CD8-positive, alpha-beta memory T cell (primary cell): ENCODE measurements at places on chromosomes 11 and 22. TPM values are rescaled to one million over a fixed set of nuclear protein-coding genes. Genes with fewer than 3 reads are reported as not detected.

MRGPRX4 gene
- not detected for polyA plus RNA-seq

C22orf31 gene
- not detected for polyA plus RNA-seq

DNA sequence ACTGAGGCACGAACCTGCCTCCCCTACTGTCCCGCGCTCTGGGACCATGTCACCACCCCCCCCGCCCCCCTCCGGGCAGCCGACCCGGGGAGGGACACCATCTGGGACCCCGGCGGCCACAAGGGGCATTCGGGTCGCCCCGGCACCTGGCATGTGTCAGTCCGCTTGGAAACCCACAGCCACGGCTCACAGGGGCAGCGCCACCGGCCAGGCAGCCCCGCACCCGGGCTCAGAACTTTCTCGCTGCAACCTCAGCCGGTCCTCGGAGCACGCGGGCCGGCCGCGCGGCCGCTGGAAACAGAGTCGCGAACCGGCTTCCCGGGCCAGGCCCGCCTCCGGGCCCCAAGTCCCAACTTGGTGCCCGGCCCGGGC lies 159.9 kb upstream of the GRK3 start:
- no peaks in the 10 kb centered on the region for H3K36me3 ChIP-seq
- H3K4me1 ChIP-seq, result peaks cover 34% of the 10 kb centered on the region
- DNase-seq, result no peak
- H3K27ac ChIP-seq, result no peak overlapping the region
- H3K27me3 ChIP-seq, result no peaks in the 10 kb centered on the region
- peak overlapping the region; percentile 63 for H3K4me3 ChIP-seq

DNA sequence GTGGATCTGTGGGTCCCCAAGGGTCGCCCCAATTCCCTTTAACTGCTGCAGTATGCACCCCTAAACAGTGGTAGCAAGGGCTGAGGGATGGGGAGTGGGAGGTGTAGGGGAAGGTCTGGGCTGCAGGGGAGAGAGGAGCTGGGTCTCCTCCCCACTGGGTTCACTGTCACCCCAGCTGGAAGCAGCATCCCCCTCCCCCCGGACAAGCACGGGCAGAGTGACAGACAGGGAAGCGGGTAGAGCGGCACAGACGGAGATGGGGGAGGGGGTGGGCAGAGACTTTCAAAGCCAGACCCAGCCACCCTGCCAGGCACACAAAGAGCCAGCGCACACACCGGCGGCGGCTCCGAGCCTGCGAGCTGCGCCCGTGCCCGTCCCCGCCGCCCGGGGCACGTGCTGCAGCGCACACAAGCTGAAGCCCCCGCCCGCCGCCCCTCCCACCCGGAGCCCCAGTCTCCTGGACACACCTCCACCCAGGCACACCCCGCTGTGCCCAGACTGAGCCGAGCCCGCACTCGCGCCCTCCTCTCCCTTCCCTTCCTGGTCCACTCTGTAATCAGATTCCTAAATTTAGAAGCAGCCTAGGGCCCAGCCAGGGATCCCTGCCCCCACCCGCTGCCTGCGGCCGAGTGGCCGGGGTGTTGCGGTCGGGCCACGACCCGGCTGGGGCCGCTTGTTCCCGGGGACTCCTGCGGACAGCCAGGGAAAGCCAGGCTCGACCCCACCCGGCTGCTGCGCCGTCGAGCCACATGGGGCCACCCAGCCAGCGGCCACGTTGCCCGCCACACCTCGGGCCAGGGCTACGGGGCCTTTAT lies 935 bp upstream of the RCOR2 start:
- no peaks in the 10 kb centered on the region for H3K27me3 ChIP-seq
- peak overlapping the region; percentile 69 for H3K4me3 ChIP-seq
- DNase-seq, result peak; percentile 25

DNA sequence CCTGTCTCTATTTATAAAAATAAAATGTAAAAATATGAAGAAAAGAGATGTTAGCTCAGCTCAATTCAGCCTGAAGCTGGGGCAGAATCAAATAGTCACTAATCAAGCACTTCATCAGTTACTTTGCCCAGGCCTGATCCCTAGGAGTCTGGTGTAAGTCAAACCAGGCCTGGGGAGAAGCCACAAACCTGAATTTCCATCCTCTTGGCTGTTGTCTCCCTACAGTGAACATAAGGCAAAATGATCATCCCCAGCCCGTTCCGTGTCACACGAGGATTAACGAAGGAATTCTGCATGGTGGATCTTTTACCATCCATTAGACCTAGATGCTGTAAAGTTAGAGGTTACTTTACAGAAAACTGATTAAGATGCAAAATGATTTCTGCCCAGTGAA lies 6.5 kb upstream of the NAALADL1 start:
- H3K27me3 ChIP-seq, result no peaks in the 10 kb centered on the region
- no peaks in the 10 kb centered on the region for H3K4me1 ChIP-seq

- H3K4me1 ChIP-seq, result no peaks in the 10 kb centered on the region
- no peak for DNase-seq
- H3K36me3 ChIP-seq, result no peaks in the 10 kb centered on the region
- no peak overlapping the region for H3K4me3 ChIP-seq
These were observed 200.8 kb downstream of the LUZP2 start for GRCh38 chr11:24697522-24698111.

- H3K36me3 ChIP-seq, result no peaks in the 10 kb centered on the region
- peaks cover 4% of the 10 kb centered on the region for H3K27me3 ChIP-seq
- no peak for DNase-seq
- H3K4me3 ChIP-seq, result no peak overlapping the region
- no peak overlapping the region for H3K27ac ChIP-seq
- no peaks in the 10 kb centered on the region for H3K4me1 ChIP-seq
These were observed 44.4 kb upstream of the SLC22A12 start for GRCh38 chr11:64546600-64546999.

DNA sequence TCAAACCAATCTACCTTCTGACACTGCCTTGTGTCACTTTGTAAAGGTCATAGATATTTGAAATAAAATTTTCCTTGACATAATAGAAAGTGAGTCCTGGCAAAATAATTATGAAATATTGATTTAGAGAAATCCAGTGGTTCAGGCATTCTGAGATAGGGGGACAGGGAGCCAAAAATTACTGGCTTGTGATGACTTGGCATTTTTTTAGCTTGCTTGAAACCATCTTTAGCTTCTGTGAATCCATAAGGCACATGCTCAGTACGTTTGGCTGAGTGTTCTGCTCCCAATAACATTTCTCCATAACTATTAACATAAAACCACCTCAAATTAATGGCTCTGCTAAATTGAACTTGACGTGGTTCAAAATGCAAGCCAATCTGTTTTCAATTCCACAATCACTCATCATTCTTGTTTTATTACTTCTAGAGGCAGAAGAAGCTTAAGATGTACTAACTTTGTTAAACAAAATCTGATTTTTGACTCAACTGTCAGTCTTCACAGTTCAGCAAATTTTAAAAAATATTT lies 209.0 kb downstream of the LRRC4C start:
- DNase-seq, result no peak
- H3K27ac ChIP-seq, result no peak overlapping the region
- no peaks in the 10 kb centered on the region for H3K27me3 ChIP-seq
- no peaks in the 10 kb centered on the region for H3K4me1 ChIP-seq

DNA sequence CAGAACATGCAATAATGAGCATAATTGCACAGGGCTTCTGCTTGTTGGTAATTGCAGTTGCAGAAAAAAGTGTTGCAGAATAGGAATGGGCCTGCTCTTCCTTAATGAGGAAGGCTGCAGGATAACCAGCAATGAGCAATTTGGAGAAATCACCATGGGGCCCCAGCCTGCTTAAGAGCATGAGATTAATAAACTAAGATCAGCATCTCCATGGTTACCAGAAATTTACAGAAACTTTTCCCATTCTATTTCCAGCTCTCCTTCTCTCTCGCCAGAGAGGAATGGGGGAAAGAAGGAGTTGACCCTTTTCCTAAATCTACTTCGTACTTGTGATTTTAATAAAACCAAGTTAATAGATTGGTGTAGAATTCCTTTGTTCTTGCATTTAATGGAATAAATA lies 80.9 kb upstream of the CSNK2A3 start:
- H3K36me3 ChIP-seq, result no peaks in the 10 kb centered on the region
- H3K27ac ChIP-seq, result no peak overlapping the region
- H3K4me1 ChIP-seq, result no peaks in the 10 kb centered on the region
- H3K27me3 ChIP-seq, result no peaks in the 10 kb centered on the region
- no peak overlapping the region for H3K4me3 ChIP-seq
- DNase-seq, result no peak

DNA sequence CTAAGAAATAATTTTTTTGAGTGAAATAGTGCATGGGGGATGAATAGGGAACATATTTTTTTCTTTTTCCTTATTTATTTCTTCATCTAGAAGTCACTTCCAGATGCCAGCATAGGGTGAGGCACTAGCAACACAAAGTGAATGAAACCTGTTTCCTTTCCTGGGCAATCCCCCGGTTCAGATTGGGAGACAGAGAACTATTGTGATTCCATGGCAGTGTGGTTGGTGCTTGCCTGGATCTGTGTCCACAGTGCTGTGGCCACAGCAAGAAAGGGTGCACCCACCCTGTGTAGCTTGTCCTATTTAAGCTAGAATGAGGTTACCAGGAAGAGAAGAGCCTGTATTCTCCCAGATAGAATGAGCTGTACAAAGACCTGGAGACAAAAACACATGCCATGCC lies 57.6 kb downstream of the SLC5A1 start:
- DNase-seq, result no peak
- no peaks in the 10 kb centered on the region for H3K36me3 ChIP-seq
- H3K27me3 ChIP-seq, result no peaks in the 10 kb centered on the region
- no peak overlapping the region for H3K4me3 ChIP-seq
- no peaks in the 10 kb centered on the region for H3K4me1 ChIP-seq

GRCh38 chr22:38125751-38126201 lies 15.3 kb upstream of the BAIAP2L2 start:
- H3K4me3 ChIP-seq, result no peak overlapping the region
- H3K27me3 ChIP-seq, result no peaks in the 10 kb centered on the region
- H3K27ac ChIP-seq, result no peak overlapping the region
- no peaks in the 10 kb centered on the region for H3K4me1 ChIP-seq

GRCh38 chr22:27088026-27088425 lies 430.6 kb downstream of the MIAT start:
- H3K27me3 ChIP-seq, result peaks cover 3% of the 10 kb centered on the region
- H3K27ac ChIP-seq, result no peak overlapping the region
- H3K36me3 ChIP-seq, result no peaks in the 10 kb centered on the region

DNA sequence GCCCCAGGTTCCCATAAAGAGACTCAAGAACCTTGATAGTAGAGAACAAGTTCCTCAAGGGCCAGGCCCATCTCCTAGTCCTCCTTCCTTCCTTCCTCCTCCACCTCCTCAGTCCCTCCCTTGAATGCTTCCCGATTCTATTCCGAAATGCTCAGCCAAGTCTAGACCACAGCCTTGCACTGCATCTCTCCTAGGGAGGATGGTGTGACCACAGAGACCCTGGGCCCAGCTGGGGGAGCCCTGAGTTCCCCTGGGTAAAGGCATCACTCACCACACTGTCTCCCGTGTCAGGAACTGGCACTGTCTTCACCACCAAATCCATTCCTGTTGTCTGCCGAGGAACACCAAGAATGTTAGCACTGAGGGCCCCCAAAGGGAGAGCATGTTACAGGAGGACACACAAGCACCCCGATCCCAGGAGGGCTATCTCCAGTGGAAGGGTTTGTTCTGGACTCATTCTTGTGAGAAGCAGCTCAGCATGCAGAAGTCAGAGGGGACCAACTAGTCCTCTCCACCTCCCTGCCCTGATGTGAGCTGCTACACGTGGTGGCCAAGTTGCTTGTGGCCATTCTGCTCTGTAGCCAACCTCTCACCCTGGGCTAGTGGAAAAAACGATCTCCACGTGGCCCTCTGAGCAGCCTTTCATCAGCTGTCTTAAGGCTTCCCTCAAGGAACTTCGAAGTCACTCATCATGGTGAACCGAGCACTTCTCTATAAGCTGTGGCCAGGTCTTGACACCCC lies 8.7 kb downstream of the IFT27 start:
- no peak for DNase-seq
- H3K27me3 ChIP-seq, result no peaks in the 10 kb centered on the region
- H3K36me3 ChIP-seq, result no peaks in the 10 kb centered on the region
- no peaks in the 10 kb centered on the region for H3K4me1 ChIP-seq
- no peak overlapping the region for H3K27ac ChIP-seq

GRCh38 chr22:38956551-38956950 lies 858 bp upstream of the APOBEC3A start:
- no peaks in the 10 kb centered on the region for H3K27me3 ChIP-seq
- H3K4me3 ChIP-seq, result no peak overlapping the region
- no peak overlapping the region for H3K27ac ChIP-seq
- no peaks in the 10 kb centered on the region for H3K4me1 ChIP-seq

GRCh38 chr11:12702999-12703453 lies 28.8 kb downstream of the TEAD1 start:
- H3K27ac ChIP-seq, result no peak overlapping the region
- no peaks in the 10 kb centered on the region for H3K36me3 ChIP-seq
- H3K27me3 ChIP-seq, result no peaks in the 10 kb centered on the region
